ENCODE measurements at places on chromosomes 2 and 18.

DNA sequence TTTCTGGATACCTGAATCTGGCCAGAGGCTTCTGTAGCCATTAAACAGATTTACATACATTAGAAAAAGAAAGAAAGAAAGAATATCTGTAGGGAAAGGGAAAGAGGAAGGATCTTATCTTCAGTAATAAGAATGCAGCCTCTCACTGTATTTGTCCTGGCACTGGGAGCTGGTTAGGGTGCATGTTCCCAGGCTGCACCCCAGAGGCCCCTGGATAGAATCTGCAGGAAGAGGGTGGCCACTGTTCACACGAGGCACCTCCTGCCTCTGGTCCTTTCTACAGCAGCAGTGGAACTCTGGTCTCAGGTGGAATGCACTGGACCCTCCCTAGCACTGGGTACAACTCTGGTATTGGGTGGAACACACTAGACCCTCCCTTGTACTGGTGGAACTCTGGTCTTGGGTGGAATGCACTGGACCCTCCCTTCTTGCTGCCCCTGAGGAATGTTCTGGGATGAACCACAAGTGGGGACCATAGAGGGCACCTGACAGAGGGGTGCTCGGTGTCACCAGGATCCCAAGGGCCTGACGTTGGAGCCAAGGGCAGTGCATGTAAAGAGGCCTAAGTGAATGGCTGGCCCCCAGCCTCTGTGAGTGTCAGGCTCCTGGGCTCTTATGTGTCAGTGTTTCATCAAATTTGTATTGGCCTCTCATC lies 27.4 kb upstream of the PXDN start:
- DNase-seq: no peak

GRCh38 chr18:22439447-22439846 lies 21.7 kb upstream of the CTAGE1 start:
- DNase-seq: no peak

- no peak for DNase-seq
Measured at GRCh38 chr2:83115606-83116005, 1343.5 kb downstream of the SUCLG1 start.

DNA sequence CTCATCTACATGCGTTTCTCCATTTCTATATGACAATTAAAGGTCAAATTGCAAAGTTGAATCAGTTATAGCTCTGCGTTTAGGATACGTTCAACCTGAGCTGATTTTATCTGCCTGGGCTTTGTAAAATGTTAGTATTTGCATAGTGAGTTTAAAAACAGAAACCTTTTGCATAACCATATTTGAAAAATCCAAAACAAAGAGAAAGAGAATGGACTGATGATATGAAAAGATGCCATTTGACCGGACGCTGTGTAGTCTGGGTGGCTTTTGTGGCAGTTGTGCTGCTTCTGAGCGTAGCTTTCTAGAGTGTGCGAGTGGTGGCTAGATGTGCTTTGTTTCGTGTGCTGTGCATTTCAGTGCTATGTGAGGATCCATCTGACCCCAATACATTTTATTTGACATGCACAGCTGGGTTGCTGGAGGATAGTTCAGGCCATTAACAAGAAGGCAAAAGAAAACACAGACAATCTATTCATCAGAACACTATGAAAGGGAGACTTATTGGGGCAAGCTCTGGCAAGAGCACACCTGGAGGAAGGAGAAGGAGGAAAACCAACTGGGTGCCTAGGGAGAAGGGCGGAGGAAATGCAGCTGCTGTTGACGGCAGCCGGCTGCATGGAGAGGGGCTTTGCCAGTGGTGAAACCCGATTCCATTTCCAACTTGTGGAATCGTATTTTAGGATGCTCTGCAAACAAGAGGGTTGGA lies 126.8 kb downstream of the ACOXL start:
- DNase-seq: no peak

DNA sequence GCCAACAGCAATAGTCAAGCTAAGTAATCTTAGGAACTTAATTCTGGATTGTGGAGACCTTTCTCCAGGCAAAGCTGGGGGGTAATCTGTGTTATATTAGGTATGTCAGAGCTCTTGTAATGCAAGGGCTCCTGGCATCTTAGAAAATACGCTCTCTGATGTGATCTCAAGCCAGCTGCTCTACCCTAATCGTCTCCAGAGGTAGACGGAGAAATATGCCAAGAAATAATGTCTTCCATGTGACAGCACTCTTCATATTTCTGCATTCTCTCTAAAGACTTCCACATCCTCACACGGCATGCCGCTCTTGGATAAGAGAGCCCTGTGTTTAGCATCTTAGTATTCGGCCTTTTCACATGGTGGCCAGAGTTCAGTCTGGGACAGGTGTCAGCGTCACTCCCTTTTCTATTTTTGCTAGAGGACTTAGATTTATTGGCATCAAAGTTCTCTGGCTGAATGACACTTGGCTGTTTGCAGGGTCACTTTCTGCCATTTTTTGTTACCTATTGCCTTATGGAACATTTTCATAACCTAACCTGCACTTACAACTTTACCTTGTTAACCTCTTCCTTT lies 25.2 kb downstream of the CAPN13 start:
- DNase-seq: no peak

DNA sequence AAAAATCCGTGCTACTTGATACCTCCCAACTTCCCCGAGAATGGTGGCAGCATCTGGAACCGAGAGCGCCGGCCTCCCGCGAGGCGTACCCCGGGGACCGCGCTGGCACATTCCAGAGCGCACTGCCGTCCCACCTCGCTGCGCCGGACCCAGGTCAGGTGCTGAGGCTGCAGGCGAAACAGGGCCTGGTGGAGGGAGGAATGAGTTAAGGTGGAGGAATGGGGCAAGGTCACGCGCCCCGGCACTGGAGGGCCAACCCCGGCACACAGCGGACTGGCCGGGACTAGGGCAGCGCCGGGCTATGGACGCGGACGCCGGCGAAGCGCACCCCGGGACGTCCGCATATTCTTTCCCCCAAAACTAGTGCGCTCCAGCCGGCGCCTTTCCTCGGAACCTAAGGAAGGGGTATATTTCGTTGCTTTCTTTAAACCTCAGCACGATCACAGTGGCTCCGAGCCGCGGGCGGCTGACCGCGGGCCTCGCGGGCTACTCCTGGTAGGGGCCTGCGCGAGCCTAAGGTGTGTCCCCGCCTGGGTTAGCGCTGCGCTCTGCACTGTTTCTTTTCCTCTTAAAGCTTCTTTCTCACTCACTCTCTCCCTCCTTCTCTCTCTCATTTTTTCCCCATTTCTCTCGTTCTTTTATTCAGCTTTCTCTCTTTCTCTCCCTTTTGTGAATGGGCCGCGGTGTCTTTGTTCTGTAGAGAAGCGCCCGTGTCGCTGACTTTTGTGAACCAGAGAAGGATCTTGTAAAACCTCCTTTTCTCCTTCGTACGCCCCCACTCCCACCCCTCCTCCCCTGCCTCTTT lies 2.1 kb upstream of the OTX1 start:
- DNase-seq: no peak

- DNase-seq: no peak
Measured at GRCh38 chr18:46554406-46555080, 102.5 kb downstream of the LOXHD1 start.

DNA sequence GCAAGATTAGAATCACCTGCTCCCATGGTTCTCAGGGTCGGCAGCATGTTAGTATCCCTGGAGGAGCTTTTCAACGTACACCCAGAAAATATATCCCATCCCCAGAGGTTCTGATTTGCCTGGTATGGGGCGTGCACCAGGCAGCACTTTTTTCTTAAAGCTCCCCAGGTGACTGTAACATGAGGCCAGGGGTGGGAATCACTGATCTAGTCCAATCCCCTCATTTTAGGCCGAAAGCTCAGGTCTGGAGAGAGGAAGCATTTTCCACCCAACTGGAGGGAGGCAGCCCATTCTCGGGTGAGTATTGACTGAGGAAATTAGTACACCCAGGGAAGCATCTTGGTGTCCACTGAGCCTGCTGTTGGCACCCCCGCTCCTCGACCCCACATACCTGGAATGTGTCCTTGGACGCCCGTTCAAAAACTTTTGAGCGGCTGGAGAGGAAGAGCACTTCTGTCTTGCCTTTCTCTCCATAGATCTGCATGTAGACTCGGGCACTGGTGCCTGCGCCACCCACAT lies 94.3 kb downstream of the LOXHD1 start:
- DNase-seq: no peak

DNA sequence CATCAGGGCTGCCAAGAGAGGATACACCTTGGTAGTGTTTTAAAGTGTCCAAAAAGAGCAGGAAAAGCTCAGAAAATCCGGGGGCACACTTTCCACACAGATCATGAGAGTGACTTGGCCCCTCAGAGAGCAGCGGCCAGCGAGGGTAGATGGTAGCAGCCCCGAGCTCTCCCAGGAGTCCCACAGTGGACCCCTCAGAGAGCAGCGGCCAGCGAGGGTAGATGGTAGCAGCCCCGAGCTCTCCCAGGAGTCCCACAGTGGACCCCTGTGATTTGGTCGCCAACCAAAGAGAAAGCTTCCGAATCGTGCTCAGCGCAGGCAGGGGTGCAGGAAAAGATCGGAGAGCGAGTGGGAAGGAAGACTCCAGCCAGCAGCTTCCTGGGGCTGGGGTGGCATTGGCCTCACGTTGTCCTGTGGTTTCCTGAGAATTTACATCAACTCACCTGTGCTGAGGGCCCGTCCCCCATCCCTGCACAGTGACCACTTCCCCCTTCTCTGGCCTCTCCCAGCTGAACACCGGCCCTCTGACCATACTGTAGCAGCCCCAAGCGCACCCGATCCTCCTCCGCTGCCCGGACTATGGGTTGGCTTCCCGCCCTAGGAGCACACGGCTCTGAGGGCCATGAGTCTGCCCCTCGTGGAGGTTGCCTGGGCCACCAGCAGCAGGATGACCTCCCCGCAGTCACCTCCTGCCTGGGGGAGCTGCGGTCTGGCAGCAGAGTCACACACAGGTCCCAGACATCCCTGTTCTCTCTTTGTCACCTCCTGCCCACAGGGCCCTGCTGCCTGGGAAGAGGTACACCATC lies 33.7 kb downstream of the MTERF4 start:
- DNase-seq: no peak

DNA sequence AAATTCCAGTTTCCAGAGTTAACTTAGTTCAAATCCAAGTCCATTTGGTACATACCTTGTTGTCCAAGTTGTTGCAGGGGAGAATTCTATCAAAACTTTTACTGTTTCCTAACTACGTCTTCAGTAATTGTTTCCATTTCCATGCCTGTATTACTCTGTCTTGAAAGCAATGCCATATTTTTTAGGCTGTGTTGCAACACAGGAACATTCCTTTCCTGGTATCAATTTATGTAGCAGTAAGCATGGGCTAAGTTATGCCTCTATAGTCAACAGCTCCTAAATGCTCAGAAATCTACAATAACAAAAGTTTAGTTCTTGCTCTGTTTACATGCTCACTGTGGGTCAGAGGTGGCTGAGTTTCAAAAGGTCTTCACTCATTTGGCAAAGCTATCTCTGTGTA lies 1943.8 kb upstream of the PIK3C3 start:
- DNase-seq: no peak
